Tibial artery (tissue), 4 donors: ENCODE measurements at places on chromosomes 12 and 14.
A peak's percentile ranks its signal among the peaks of the same experiment; 100 is the strongest.

DNA sequence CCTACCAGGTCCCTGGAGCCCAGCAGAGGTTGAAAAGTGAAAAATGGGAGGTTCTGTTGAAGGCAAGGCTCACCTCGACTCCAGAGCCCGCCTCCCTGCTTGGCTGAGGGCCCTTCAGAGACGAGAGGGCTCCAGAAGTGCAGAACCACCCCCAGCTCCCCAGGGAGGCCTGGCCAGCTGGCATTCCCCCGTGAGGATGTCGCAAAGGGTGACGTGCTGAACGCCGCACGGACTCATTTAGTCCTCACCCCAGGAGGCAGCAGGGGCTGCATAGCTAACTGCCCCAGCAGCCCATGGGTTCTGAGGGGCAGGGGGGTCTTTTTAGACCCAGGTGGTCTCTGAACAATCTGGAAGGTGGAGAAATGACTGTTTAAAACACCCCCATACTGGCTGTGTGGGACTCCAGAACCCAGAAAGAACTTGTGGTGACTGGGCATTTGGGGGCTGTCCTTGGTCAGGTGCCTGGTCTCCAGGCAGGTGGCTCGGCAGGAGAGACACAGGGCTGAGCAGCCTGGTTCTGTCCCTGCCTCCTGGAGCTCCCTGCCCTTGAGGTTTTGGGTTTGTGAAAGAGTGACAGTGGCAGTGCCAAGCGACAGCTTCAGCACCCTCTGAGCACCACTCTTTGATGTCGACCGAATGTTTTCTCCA is 32.0 kb downstream of the ANAPC7 start:
- H3K27ac ChIP-seq: peak overlapping the region; percentile 71
- H3K27me3 ChIP-seq: no peaks in the 10 kb centered on the region
- peak; percentile 95 for DNase-seq
- peaks cover 57% of the 10 kb centered on the region for H3K4me1 ChIP-seq
- H3K36me3 ChIP-seq: peaks cover 44% of the 10 kb centered on the region
- H3K4me3 ChIP-seq: no peak overlapping the region

- peak overlapping the region; percentile 70 for H3K4me3 ChIP-seq
- H3K27me3 ChIP-seq: no peaks in the 10 kb centered on the region
- no peaks in the 10 kb centered on the region for H3K36me3 ChIP-seq
- H3K4me1 ChIP-seq: peaks cover 11% of the 10 kb centered on the region
- H3K27ac ChIP-seq: peak overlapping the region; percentile 99
Observed at GRCh38 chr12:26113181-26113654, 11.6 kb downstream of the BHLHE41 start.

GRCh38 chr12:129641926-129642325 is 261.9 kb downstream of the TMEM132D start:
- H3K4me3 ChIP-seq: no peak overlapping the region
- no peaks in the 10 kb centered on the region for H3K27me3 ChIP-seq
- DNase-seq: no peak

DNA sequence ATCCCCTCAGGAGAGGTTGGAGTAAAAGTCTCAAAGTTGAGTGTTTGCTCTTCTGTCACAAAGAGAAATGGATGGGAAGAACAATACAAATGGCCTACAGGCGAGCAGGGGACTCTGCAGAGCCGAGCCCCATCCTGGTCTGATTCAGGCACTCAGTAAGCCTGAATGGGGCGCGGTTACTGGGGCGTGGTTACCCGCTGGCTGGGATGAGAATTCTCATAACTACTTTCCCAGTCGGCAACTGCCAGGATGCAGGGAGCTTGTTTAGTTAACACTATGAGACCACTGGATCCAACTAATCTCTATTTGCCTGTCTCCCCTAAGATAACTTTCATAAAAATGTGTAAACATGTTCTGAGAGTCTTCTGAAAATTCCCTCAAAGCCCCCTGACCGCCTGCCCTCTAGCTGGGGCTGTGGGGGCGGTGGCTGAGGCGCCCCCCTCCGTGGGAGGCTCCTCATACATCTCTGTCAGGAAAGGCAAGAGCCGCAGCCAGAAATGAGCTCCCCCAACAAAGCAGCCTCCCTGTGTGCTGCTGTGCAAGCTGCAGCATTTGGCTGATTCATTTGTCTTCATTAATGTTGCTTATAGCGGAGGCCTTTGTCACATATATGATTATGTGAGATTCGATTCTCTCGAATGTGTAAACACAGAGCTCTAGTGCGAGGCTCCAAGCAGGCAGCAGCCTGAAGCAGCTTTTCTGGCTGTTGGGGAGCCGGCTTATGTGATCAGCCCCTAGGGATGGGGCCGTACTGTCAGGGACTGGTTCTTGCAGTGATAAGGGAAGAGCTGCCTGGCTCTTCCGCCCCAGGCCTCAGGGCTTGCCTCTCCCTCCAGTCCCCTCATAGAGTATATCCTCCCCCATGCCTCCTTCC is 126.1 kb upstream of the ARHGAP5 start:
- no peaks in the 10 kb centered on the region for H3K27me3 ChIP-seq
- no peak overlapping the region for H3K4me3 ChIP-seq
- DNase-seq: peak; percentile 54
- no peaks in the 10 kb centered on the region for H3K4me1 ChIP-seq
- H3K36me3 ChIP-seq: no peaks in the 10 kb centered on the region
- H3K27ac ChIP-seq: no peak overlapping the region

GRCh38 chr14:38285962-38286361 is 30.1 kb upstream of the CLEC14A start:
- H3K4me3 ChIP-seq: no peak overlapping the region
- H3K27ac ChIP-seq: no peak overlapping the region
- H3K27me3 ChIP-seq: no peaks in the 10 kb centered on the region
- DNase-seq: no peak
- H3K36me3 ChIP-seq: no peaks in the 10 kb centered on the region

GRCh38 chr12:121245031-121245430 is 35.1 kb downstream of the P2RX4 start:
- H3K27ac ChIP-seq: no peak overlapping the region
- H3K27me3 ChIP-seq: no peaks in the 10 kb centered on the region
- no peak for DNase-seq
- peaks cover 66% of the 10 kb centered on the region for H3K36me3 ChIP-seq
- peaks cover 16% of the 10 kb centered on the region for H3K4me1 ChIP-seq
- no peak overlapping the region for H3K4me3 ChIP-seq

GRCh38 chr12:122035292-122035691 is 13.6 kb downstream of the BCL7A start:
- H3K4me1 ChIP-seq: peaks cover 17% of the 10 kb centered on the region
- no peak overlapping the region for H3K4me3 ChIP-seq
- no peaks in the 10 kb centered on the region for H3K27me3 ChIP-seq
- H3K27ac ChIP-seq: peak overlapping the region; percentile 23
- peaks cover 47% of the 10 kb centered on the region for H3K36me3 ChIP-seq

- H3K4me1 ChIP-seq: no peaks in the 10 kb centered on the region
- DNase-seq: no peak
- H3K27me3 ChIP-seq: no peaks in the 10 kb centered on the region
- no peaks in the 10 kb centered on the region for H3K36me3 ChIP-seq
- H3K4me3 ChIP-seq: no peak overlapping the region
Observed at GRCh38 chr12:66154776-66155175, 15.0 kb downstream of the TMBIM4 start.

DNA sequence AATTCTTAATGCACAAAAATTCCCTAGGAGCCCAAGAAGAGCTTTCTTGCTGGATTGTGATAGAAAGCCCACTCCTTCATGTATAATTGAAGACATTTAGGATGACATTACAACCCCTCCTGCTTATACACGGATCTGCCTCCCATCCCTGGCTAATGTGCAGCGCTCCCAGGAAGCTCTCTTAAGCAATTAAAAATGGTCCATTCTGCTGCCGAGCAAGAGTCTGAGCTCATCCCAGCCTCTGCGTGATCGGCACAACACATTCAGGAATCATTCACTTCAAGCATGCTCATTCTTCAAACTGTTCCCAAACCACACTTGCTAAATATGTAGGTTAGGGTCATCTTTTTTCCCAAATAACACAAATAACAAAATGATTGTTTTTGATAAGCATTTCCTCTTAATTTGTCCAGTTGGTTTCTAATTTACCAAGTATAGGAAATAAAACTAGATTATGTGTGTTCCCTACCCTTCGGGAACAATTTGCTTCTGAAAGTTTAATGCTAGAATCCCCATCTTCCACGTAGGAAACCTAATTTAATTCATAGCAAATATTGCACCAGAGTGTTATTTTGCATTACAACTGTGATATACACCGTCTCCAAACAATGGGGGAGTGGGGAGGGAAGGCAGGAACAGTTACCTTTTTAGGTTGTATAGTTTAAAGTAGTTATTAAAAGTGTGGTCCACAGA is 17.3 kb upstream of the TMEM233 start:
- no peaks in the 10 kb centered on the region for H3K4me1 ChIP-seq
- no peak overlapping the region for H3K27ac ChIP-seq
- no peaks in the 10 kb centered on the region for H3K36me3 ChIP-seq

DNA sequence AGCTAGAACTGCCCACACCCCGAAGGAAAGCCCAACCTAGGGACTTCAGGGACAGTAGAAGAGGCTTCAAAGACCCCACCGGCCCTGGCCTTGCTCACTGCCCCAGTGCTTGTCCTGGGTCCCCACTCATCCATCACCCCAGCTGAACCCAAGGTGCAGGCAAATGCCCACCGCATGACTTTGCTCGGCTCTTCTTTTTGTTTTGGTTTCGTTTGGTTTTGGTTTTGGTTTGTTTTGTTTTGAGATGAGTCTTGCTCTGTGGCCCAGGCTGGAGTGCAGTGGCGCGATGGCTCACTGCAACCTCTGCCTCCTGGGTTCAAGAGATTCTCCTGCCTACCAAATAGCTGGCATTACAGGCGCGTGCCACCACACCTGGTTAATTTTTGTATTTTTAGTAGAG is 9.0 kb downstream of the CCDC85C start:
- no peak overlapping the region for H3K4me3 ChIP-seq
- H3K36me3 ChIP-seq: no peaks in the 10 kb centered on the region
- no peak overlapping the region for H3K27ac ChIP-seq
- H3K27me3 ChIP-seq: no peaks in the 10 kb centered on the region

GRCh38 chr12:52836042-52836466 is 1.9 kb upstream of the KRT79 start:
- H3K27me3 ChIP-seq: no peaks in the 10 kb centered on the region
- no peaks in the 10 kb centered on the region for H3K36me3 ChIP-seq
- H3K4me3 ChIP-seq: no peak overlapping the region
- no peak for DNase-seq

DNA sequence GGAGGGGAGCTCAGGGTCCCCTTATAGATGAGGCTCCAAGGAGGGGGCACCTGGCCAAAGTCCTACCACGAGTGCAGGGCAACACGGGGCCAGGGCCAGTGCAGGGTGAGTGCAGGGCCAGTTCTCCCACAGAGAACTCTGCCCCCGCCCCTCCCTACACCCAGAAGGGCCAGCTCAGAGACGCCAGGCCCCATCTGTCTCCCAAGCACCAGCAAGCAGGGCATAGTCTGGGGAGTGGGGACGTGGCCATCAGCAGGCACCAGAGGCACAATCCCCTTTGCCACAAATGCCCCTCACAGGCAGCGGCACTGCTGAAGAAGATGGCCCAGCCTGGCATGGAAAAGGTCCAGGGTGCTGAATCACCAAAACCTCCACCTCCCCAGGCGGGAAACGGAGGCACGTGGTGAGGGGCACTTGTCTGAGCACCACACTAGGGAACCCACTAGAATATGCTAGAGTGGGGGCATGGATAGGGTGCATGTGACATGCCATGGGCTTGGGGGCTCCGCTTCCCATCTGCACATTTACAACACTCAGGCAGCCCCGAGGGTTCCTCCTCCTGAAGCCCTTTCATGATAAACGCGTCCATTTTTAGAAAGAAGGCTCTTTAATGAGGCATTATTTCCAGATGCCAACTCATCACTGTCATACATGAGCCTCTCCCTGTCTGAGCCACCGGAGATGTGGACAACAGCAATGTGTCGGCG is 17.8 kb downstream of the CCDC85C start:
- no peak overlapping the region for H3K4me3 ChIP-seq
- no peaks in the 10 kb centered on the region for H3K4me1 ChIP-seq
- H3K27me3 ChIP-seq: no peaks in the 10 kb centered on the region
- no peak for DNase-seq

- H3K27ac ChIP-seq: no peak overlapping the region
- H3K4me1 ChIP-seq: no peaks in the 10 kb centered on the region
- H3K36me3 ChIP-seq: no peaks in the 10 kb centered on the region
- no peak for DNase-seq
- H3K27me3 ChIP-seq: no peaks in the 10 kb centered on the region
Observed at GRCh38 chr14:68396461-68396860, 396.4 kb downstream of the ZFP36L1 start.

DNA sequence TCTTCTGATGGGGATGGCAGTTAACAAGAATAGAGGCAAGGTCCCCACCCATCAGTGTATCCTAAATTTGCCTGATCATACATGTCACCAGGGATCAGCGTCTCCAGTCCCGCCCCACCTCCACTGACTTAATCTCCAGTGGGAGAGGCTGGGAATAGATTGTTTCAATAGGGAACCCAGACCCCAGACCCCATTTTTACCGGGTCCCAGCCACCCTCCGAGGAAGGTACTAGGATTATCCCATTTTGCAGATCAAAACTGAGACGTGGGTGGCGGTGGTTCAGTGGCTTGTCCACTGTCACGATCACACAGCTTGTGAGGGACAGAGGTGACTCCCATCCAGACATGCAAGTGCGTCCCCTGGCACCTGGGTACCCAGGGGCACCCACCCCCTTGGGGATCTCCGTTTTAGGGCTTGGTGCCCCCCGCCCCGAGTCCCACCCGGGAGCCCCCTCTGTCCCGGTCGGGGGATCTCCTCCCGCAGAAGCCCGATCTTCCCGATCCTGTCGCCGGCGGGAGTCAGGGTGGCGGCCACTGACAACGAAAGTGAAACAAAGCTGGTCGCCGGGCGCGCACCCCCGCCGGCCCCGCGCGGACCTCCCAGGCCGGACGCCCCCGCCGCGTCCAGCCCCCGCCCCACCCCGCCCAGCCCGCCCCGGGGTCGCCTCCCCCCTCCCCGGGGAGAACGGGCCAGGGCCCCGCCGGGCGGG is 523 bp downstream of the WSB2 start:
- no peaks in the 10 kb centered on the region for H3K27me3 ChIP-seq
- peak overlapping the region; percentile 85 for H3K4me3 ChIP-seq
- peak; percentile 30 for DNase-seq
- H3K4me1 ChIP-seq: peaks cover 17% of the 10 kb centered on the region
- H3K36me3 ChIP-seq: no peaks in the 10 kb centered on the region

- no peaks in the 10 kb centered on the region for H3K36me3 ChIP-seq
- H3K27ac ChIP-seq: no peak overlapping the region
- H3K4me1 ChIP-seq: no peaks in the 10 kb centered on the region
- no peak for DNase-seq
- H3K27me3 ChIP-seq: no peaks in the 10 kb centered on the region
- H3K4me3 ChIP-seq: no peak overlapping the region
Observed at GRCh38 chr14:38122241-38122640, 85.5 kb upstream of the SSTR1 start.

- no peak overlapping the region for H3K27ac ChIP-seq
- no peaks in the 10 kb centered on the region for H3K4me1 ChIP-seq
- no peaks in the 10 kb centered on the region for H3K36me3 ChIP-seq
Observed at GRCh38 chr14:104856869-104857860, 7.9 kb upstream of the CEP170B start.

DNA sequence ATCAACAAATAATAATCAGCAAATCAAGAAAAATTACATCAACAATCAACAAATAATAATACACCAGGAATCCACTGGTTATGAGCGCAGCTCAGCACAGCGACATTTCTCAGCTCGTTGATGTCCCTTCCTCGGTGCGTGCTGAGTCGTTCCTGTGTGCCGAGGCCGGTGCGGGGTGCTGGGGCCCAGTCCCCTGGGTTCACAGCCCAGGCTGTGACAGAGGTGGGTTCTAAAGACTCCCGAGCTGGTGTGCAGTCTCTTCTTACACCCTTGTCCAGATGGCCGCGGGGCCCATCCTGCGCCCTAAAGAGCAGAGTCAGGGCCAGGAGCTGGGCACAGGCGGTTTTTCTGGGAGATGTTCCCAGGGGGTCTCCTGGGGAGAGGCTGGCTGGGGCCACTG is 26.9 kb upstream of the TRAF3 start:
- no peak overlapping the region for H3K4me3 ChIP-seq
- DNase-seq: no peak
- H3K27ac ChIP-seq: no peak overlapping the region
